ENCODE measurements at places on chromosomes 13 and 19.

- DNase-seq, result no peak
Measured at GRCh38 chr19:42629191-42629590, 34.5 kb upstream of the CEACAM8 start.

DNA sequence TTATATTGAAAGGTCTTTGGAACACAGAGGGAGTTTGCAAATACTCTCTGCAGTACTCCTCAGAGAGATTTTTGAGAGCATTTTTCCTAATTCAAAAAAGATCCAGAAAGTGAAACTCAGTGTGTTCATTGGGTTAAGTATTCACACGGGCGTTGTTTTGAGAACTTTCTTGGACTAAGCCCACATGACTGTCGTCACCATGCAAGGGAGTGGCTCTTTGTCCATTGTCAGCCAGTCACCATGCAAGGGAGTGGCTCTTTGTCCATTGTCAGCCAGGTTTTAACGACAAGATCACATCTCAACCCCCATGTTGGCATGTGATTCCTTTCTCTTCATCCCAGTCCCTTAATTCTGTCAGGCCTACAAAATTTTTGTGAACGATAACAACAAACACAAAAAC lies 81.2 kb upstream of the STK24 start:
- DNase-seq, result no peak

DNA sequence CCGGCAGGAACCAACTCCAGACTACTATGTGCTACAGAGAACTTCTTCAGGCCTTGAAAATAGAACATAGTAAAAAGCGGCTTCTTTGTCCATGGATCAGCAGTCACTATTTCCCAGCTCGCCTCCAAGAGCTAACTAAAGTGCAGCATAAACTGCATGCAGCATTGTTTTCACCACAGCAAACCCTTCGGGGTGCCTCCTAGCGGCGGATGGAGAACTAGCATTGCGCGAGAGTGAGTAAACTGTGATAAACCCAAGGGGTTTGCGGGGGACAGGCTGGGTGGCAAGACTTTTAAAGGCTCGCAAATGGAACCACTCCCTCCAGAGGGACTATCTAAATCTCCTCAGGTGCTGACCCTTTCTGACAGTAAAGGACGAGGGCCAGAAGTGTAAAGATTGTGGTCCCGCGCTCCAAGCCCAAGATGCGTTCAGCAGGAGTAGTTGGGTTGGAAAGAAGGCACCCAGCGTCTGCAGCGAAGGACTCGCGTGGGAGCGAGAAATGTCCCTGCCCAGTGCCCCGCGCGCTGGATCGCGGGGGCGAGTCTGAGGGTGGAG lies 21.5 kb upstream of the SGCG start:
- no peak for DNase-seq

GRCh38 chr13:31733647-31734046 lies 5.7 kb upstream of the RXFP2 start:
- DNase-seq, result no peak

GRCh38 chr13:30510091-30510490 lies 44.4 kb upstream of the HMGB1 start:
- DNase-seq, result no peak

GRCh38 chr19:2236064-2236313 lies 140 bp downstream of the PLEKHJ1 start:
- no peak for DNase-seq

- no peak for DNase-seq
Measured at GRCh38 chr19:17524651-17525050, 13.2 kb downstream of the PGLS start.

DNA sequence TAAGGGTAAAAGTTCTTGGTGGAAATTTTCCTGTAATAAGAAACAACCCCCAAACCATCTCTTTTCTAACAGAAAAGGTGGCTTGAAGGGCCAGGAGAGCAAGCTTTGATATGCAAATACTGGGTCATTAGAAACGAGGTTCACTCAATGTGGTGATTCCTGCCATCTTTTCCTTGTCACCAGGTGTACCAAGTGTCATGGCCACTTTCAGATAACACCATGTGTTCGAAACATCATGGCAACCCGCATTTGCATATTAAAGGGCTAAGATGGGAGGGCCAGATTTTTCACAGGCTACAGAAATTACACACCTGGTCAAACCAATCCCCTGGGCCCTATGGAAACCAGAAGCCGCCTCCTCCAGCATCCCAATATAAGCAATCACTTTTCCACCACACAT lies 15.3 kb downstream of the LGALS16 start:
- no peak for DNase-seq

DNA sequence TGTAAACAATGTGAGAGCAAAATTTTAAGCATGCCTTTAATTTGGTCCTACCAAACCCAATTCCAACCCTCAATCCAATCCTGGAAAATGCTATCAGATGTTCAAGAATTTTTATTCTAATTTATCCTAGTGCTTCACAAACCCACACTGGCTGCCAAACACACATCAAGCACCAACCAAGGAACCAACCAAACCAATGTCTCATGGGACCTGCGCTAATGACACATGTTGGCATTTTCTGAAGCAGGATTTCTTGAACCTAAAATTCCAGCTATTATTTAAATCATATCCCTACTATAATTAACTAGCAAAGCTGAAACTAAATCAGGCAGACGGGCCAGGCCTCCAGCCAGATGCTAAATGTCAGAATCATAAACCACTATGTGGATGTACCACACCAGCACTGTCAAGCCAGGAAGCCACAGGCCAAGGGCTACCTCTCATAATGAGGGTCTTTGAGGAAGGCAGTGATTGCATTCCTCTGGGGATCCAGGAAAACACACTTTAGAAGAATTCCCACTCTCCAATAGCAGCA lies 5.8 kb downstream of the LATS2 start:
- no peak for DNase-seq

GRCh38 chr19:1859331-1859781 lies 4.0 kb downstream of the KLF16 start:
- DNase-seq, result no peak

- DNase-seq, result no peak
Measured at GRCh38 chr19:16861834-16862233, 27.0 kb upstream of the F2RL3 start.

DNA sequence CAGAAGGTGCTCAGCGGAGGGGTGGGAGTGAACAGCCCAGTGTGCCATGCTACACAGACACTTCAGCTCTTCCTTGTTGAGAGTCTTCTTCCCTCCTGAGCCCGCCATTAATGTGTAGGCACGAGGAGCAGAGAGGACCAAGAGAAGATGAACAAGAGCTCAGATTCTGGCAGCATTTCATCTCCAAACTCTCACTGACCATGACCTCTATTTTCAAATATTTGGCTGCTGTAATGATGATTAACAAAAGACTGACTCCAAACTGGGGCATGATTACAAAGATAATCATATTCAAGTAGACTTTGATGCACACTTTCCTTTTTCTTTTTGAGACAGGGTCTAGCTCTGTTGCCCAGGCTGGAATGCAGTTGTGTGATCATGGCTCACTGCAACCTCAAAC lies 236.5 kb downstream of the DCLK1 start:
- DNase-seq, result no peak

DNA sequence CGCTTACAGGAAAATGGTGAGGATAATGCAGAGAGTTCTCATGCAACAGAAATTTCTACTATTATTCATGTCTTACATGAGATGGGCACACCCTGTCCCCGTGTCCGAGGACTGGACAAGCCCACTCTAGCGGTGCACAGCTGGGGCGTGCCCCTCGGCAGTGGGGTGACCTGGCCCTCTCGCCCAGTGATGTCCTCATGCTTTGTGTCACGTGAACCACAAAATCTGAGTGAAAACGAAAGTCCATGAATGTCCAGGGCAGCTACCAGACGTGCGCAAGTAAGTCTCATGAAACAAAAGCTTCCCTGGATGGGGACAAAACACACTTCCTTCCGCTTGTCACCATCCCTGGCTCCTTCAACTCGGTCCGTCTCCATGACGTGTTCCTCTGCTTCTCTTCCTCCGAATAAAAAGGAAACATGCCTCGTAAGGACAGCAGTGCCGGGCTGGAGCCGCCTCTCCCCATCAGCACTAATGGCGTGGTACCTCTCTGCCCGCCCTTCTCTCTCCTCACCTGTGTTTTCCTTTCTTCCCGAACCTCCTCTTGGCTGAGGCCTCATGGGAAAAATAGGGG lies 45.6 kb downstream of the ANKRD10 start:
- no peak for DNase-seq

DNA sequence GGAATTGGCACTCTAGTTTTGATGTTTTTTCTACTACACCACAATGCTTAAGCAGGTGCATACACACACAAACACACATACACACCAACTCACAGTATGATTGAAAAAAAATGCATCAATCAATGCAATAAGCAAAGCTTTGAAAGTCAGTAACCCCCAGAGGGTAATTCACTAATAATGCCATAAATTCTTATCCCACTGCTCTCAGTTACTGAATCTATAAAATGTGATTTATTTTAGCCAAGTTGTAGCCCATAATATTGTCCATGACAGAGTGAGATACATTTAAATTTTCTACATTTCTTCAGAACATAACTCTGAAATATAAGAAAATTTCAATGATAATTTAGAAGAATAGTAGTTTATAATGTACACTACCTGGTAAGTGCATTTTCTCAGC lies 87.9 kb downstream of the LIG4 start:
- DNase-seq, result no peak

- DNase-seq, result no peak
Measured at GRCh38 chr13:27112006-27112405, 59.6 kb downstream of the USP12 start.

GRCh38 chr19:7415163-7415856 lies 66.6 kb downstream of the ARHGEF18 start:
- no peak for DNase-seq

- peak; percentile 55 for DNase-seq
Measured at GRCh38 chr13:112066624-112067004, 335 bp upstream of the SOX1 start.

- no peak for DNase-seq
Measured at GRCh38 chr13:50550151-50550550, 293.3 kb downstream of the DLEU7 start.

DNA sequence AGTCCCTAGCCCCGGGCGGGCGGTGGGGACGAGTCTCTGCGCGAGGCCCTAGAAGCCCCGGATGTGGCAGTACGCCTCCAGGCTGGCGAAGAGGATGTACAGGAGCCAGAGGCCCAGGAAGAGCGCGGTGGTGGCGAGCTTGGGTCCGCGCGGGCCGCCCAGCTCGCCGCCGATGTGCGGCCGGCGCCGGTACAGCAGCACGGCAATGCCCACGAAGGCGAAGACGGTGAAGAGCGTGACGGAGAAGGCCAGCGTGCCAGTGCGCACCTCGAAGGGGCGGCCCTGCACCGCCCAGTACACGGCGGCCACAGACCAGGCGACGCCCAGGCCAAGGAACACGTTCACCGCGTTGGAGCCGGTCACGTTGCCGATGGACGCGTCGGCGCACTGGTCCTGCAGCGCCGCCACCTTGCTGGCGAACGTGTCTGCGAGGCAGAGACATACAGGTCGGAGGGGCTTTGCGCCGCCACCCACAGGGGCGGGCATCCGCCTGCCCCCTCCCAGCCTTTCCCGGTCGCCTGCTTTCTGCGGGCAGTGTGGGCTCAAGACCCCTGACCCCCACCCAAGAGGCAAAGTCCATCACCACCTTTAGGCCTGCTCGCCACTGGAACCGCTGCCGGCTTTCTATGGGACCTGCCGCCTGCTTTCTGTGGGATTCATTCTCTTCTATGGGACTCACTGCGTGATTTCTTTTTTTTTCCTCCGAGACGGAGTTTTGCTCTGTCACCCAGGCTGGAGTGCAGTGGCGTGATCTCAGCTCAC lies 10.9 kb upstream of the MEIS3 start:
- DNase-seq, result peak; percentile 47

GRCh38 chr13:97274829-97275649 lies 52.9 kb downstream of the MBNL2 start:
- no peak for DNase-seq

GRCh38 chr13:93343097-93343496 lies 116.5 kb downstream of the GPC6 start:
- no peak for DNase-seq

- DNase-seq, result no peak
Measured at GRCh38 chr13:30222254-30222653, 85.1 kb downstream of the KATNAL1 start.

DNA sequence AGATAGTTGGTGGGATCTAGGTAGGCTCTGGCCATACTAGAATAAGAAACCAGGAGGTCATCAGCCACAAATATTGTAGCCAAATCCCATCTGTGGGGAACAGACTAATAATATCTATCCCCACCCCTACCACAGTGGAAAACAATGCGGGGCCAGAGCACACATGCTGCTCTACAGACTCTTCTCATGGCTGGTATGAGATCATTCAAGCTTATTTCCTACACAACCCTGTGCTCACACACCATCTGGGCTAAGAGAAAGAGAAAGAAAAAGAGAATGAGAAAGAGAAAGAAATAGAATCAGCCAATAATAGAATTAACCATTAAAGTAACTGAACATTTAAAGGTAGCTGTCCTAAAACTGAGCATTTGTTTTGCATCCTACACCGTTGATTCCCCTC lies 1268.4 kb upstream of the SPRY2 start:
- no peak for DNase-seq

GRCh38 chr19:10660346-10660745 lies 6.2 kb downstream of the ILF3 start:
- DNase-seq, result no peak

- DNase-seq, result peak; percentile 12
Measured at GRCh38 chr13:41455725-41456419, 1.5 kb upstream of the RGCC start.

DNA sequence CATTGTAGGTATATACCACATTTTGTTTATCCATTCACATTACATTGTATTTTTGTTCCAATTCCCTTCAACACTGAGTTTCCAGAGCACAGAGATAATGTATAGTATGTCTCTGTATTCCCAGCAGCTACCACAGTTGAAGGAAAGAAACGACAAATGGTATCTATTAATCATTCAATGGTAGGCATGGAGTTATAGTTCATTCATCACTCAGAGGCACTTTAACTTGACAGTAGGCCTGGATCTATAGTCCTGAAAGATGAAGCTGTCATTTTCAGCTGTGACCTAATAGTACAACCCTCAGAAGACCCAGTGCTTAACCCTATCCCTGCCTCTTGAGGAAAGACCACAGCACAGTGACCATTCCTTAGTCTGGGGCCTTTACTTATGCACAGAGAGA lies 163.0 kb upstream of the TMTC4 start:
- DNase-seq, result no peak

GRCh38 chr13:26425443-26426358 lies 131.8 kb upstream of the WASF3 start:
- no peak for DNase-seq

Measured in CD4-positive, alpha-beta T cell treated with Interleukin-17A for 4 hours (primary cell).